ENCODE measurements at places on chromosomes 2 and 18. TPM values are rescaled to one million over a fixed set of nuclear protein-coding genes. Genes with fewer than 3 reads are reported as not detected.

FMNL2 gene
- 16.5 TPM for polyA plus RNA-seq

LYPD6 gene
- 4.9 TPM for polyA plus RNA-seq

SNTG2 gene
- polyA plus RNA-seq, result 21.6 TPM

TWIST2 gene
- polyA plus RNA-seq, result 7.0 TPM

SERPINB3 gene
- polyA plus RNA-seq, result 0.33 TPM

CCDC141 gene
- polyA plus RNA-seq, result 11.7 TPM

PSMA8 gene
- polyA plus RNA-seq, result not detected

IRS1 gene
- polyA plus RNA-seq, result 6.2 TPM

GRB14 gene
- polyA plus RNA-seq, result 28.9 TPM

TMEM178A gene
- 10.3 TPM for polyA plus RNA-seq

ZNF396 gene
- polyA plus RNA-seq, result 0.36 TPM

DHRS9 gene
- not detected for polyA plus RNA-seq

UGT1A6 gene
- not detected for polyA plus RNA-seq

HOXD9 gene
- polyA plus RNA-seq, result not detected

STPG4 gene
- not detected for polyA plus RNA-seq

RUFY4 gene
- polyA plus RNA-seq, result 0.89 TPM

SERPINB4 gene
- polyA plus RNA-seq, result 2.3 TPM

C2orf72 gene
- 0.37 TPM for polyA plus RNA-seq

SCN7A gene
- polyA plus RNA-seq, result 0.10 TPM

AAMP gene
- 77.8 TPM for polyA plus RNA-seq

TANK gene
- 36.5 TPM for polyA plus RNA-seq

ANKAR gene
- 4.4 TPM for polyA plus RNA-seq

CYTIP gene
- polyA plus RNA-seq, result not detected

TMEM182 gene
- polyA plus RNA-seq, result 2.9 TPM

SPP2 gene
- polyA plus RNA-seq, result not detected

STK11IP gene
- 14.2 TPM for polyA plus RNA-seq

HOXD3 gene
- polyA plus RNA-seq, result not detected

FRZB gene
- 1.2 TPM for polyA plus RNA-seq

TMEM169 gene
- polyA plus RNA-seq, result 1.4 TPM

SLC5A7 gene
- polyA plus RNA-seq, result not detected

MRPS5 gene
- 79.0 TPM for polyA plus RNA-seq

MARCHF4 gene
- 0.70 TPM for polyA plus RNA-seq

ACTG2 gene
- 6.3 TPM for polyA plus RNA-seq

VIL1 gene
- polyA plus RNA-seq, result 2.3 TPM

ITGB6 gene
- not detected for polyA plus RNA-seq

POTEI gene
- 0.24 TPM for polyA plus RNA-seq

RAB27B gene
- 0.13 TPM for polyA plus RNA-seq

CAVIN2 gene
- polyA plus RNA-seq, result not detected

EPAS1 gene
- polyA plus RNA-seq, result 0.52 TPM

BOLL gene
- 1.1 TPM for polyA plus RNA-seq

HTR2B gene
- 0.16 TPM for polyA plus RNA-seq

SERPINB5 gene
- not detected for polyA plus RNA-seq

PROKR1 gene
- 1.1 TPM for polyA plus RNA-seq

NT5DC4 gene
- polyA plus RNA-seq, result not detected

NR4A2 gene
- 0.71 TPM for polyA plus RNA-seq

VSNL1 gene
- 112 TPM for polyA plus RNA-seq

ZNG1B gene
- polyA plus RNA-seq, result 114 TPM

SF3B1 gene
- 181 TPM for polyA plus RNA-seq

SERPINB12 gene
- not detected for polyA plus RNA-seq

PLB1 gene
- not detected for polyA plus RNA-seq

POTEJ gene
- polyA plus RNA-seq, result not detected

CDK5R2 gene
- polyA plus RNA-seq, result 0.19 TPM

XIRP2 gene
- 0.31 TPM for polyA plus RNA-seq
